ENCODE measurements at places on chromosomes 1 and 21. TPM values are rescaled to one million over a fixed set of nuclear protein-coding genes. Genes with fewer than 3 reads are reported as not detected.
A peak's percentile ranks its signal among the peaks of the same experiment; 100 is the strongest.

Gene CCDC28B
- total RNA-seq: 8.0 TPM

DNA sequence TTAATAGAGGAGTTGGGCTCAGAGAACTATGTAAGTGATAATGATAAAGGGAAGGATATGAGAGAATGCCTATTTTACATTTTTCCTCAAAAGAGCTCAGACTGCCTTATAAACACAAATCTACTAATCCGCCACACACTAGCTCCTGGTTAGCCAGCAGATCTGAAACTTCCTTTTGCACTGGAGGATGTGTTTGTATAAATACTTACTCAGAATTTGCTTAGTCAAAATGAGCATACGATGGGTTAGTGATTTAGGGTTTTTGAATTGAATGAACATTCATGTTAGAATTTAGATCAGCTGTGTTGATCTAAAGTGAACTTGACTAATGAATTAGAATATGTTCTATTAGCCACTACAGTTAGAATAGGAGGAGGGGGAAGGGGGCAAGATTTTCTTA lies 9.1 kb upstream of the IER5 start:
- no peak for ATAC-seq

GRCh38 chr1:109546311-109547109 lies 1.9 kb upstream of the GNAI3 start:
- peak; percentile 71 for ATAC-seq

Gene FAM167B
- total RNA-seq: 1.7 TPM

DNA sequence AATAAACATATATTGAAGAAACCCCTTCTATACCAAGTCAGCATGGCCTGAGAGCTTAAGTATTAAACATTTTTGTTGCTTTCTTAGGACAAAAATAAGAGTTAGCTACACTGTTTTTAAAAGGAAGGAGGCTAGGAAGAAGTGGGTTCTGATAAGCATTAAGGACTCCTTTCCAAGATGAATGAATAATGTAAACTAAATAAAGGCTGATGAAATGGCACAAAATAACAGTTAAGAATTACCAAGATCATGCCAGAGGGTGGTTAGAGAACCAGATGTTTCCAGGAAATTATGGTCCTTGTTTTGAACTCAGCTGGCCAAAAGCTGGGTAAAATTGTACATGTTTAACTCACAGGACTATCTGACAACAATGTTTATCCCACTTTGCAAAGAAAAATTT lies 114.1 kb upstream of the ETS2 start:
- no peak for ATAC-seq

GRCh38 chr1:221419513-221420095 lies 322.3 kb downstream of the DUSP10 start:
- peak; percentile 97 for ATAC-seq

DNA sequence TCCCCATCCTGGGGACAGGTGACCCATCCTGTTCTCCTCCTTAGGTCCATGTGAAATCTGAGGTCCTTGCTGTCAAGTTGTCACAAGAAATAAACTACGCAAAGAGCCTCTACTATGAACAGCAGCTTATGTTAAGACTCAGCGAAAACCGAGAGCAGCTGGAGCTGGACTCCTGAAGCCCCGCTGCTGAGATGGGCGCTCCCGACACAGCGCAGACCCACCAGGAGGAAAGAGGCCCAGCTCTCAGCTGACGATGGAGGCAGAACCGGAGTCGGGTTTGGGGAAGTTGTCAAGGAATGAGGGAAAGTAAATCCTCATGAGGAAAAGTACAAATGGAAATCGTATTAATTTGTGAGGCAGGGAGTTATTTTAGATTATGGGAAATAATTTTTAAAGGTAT lies 109.2 kb downstream of the DHRS3 start:
- ATAC-seq: no peak
